Mammary microvascular endothelial cell (primary cell): ENCODE measurements at places on chromosomes 6 and 20. TPM values are rescaled to one million over a fixed set of nuclear protein-coding genes. Genes with fewer than 3 reads are reported as not detected.

Gene TAPBP
- 171 and 179 TPM in 2 replicates for total RNA-seq

Gene FABP7
- not detected in 2 replicates for total RNA-seq

Gene LST1
- total RNA-seq: 0.20 and 0.98 TPM in 2 replicates

Gene PHIP
- total RNA-seq: 12.6 and 12.7 TPM in 2 replicates

Gene C20orf202
- not detected in 2 replicates for total RNA-seq

Gene DCDC2
- total RNA-seq: not detected in 2 replicates

Gene ESR1
- total RNA-seq: not detected in 2 replicates

Gene CALHM6
- total RNA-seq: not detected in 2 replicates

Gene TREML2
- total RNA-seq: not detected in 2 replicates

Gene LKAAEAR1
- total RNA-seq: not detected in 2 replicates

Gene TFAP2C
- not detected in 2 replicates for total RNA-seq

Gene STMN3
- total RNA-seq: 1.7 and 3.1 TPM in 2 replicates

Gene FERMT1
- 3.9 and 4.0 TPM in 2 replicates for total RNA-seq

Gene SLC22A2
- total RNA-seq: not detected in 2 replicates

Gene SYS1
- 21.4 and 29.5 TPM in 2 replicates for total RNA-seq

Gene SLC32A1
- total RNA-seq: not detected in 2 replicates

Gene RSPH9
- 0.13 TPM in 1 of 2 replicates, not detected in the other for total RNA-seq

Gene PRSS35
- total RNA-seq: not detected in 2 replicates

Gene UBD
- 23.4 and 24.5 TPM in 2 replicates for total RNA-seq

Gene SRPK1
- 46.8 and 50.1 TPM in 2 replicates for total RNA-seq

Gene RIMS4
- total RNA-seq: not detected in 2 replicates

Gene BFSP1
- total RNA-seq: 3.3 and 8.7 TPM in 2 replicates

Gene PAK1IP1
- 35.0 and 40.6 TPM in 2 replicates for total RNA-seq

Gene CST5
- total RNA-seq: not detected in 2 replicates

Gene SAMD3
- not detected in 2 replicates for total RNA-seq

Gene RRAGD
- total RNA-seq: 2.9 and 3.1 TPM in 2 replicates

Gene TRAPPC3L
- total RNA-seq: 0.10 TPM in 1 of 2 replicates, not detected in the other

Gene SCRT2
- total RNA-seq: not detected in 2 replicates

Gene F13A1
- under 0.01 TPM in 1 of 2 replicates, not detected in the other for total RNA-seq

Gene PNPLA1
- total RNA-seq: not detected in 2 replicates

Gene HSPA1A
- total RNA-seq: 158 and 167 TPM in 2 replicates

Gene SLC22A16
- total RNA-seq: 1.6 TPM in 1 of 2 replicates, not detected in the other

Gene CCN6
- total RNA-seq: not detected in 2 replicates

Gene KCNS1
- total RNA-seq: 0.05 and 0.20 TPM in 2 replicates

Gene LY6G6C
- total RNA-seq: not detected in 2 replicates

Gene CLPSL2
- not detected in 2 replicates for total RNA-seq

Gene RNGTT
- total RNA-seq: 16.3 and 16.8 TPM in 2 replicates

Gene COMMD7
- total RNA-seq: 42.8 and 54.7 TPM in 2 replicates
